Fibroblast of mammary gland (primary cell): ENCODE measurements at places on chromosomes 7 and 10.

DNA sequence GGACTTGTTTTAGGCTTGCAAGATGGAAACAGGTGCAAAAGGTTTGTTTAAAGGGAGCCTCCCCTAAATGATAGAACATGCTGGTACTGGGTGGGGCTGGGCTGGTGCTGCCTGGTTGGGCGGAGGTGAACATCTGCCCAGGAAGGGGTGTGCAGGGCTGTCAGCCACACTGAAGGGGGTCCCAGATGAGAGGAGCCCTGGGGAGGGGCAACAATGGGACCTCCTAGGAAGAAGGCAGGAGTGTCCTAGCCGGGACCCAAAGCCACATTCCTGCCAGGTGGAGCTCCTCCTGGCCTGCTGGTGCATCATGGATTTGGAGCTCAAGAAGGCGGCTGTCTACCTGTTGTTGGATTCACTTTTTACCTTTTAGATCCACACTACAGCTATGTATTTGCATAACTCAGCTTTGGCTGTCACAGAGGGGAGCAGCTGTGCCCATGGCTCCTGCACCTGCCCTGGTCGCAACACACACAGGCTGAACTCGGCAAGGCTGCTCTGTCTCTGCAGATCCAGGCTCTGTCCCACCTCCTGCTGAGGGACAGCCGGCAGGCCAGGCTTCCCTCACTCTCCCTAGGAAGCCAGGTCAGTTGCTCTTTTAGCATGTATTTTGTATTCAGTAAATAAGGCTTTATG is 59.9 kb downstream of the ADARB2 start:
- no peak for DNase-seq

DNA sequence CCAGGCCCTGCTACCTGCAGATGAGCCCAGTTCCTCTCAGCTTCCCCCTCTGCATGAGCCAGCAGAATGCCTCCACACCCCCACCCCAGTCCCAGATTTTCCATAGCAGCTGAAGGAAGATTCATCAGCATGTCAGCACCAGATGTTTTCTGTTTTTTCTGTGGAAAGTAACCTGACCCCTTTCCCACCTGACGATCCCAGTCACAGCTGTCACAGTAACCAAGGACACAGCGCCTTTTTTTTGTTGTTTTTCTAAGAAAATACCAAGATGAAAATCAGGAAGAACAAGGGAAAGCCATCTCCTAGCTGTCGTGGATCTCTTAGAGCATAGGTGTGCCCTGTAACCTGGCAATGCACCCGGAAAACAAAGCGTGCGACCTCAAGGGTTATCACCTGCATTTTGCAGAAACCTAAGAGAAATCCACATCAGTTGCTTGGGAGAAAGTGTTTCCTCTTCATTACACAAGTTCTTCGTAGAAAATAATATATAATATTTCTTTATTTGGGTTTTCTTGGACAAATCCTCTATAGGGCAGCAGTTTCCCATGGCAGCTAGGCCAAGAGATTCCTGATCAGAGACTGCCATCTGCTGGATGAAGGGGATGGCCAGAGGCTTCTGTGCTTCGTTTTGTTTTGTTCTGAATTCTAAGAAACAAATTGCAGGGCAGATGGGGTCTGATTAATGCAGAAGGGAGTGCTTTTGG is 401.9 kb downstream of the TNS3 start:
- DNase-seq, result peak; percentile 69

- DNase-seq, result no peak
Observed at GRCh38 chr10:5573968-5574641, 49.3 kb downstream of the CALML3 start.

DNA sequence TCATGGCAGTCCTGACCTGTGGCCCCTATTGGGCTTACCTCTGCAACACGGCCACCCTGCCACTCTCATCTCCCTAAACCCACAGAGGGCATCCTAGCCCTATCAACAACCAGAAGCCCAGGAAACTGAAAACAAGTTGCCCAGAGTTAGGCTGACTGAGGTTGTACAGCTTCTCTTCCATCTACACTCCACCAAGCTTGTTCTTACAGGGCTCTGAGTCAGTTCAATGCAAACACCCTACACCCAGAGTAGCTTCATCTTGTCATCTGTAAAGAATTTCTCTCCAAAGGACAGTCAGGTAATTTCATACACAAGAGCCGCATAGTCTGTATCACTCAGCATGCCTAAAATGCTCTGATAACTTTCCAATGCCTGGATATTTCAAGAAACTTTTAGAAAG is 175.4 kb downstream of the ARID5B start:
- DNase-seq, result peak; percentile 79

DNA sequence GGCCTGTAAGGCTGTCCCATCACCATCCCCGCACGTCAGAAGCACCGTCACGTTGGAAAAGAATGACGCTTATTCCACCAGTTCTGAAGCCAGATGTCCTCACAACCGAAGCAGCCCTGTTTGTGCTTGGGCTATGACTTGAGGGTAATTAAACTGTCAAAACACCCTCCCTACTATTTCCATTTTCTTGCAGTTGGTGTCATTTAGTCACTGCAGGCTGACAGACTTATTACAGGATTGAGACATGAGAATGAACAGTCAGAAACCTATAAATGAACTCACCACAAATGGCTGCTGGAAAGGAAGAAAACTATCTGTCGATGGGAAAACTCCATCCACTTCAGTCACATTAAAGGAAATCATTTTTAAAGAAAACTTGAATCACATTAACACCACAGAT is 85.3 kb downstream of the VOPP1 start:
- DNase-seq, result no peak

GRCh38 chr7:128705891-128706333 is 33.2 kb upstream of the CALU start:
- DNase-seq, result peak; percentile 25

DNA sequence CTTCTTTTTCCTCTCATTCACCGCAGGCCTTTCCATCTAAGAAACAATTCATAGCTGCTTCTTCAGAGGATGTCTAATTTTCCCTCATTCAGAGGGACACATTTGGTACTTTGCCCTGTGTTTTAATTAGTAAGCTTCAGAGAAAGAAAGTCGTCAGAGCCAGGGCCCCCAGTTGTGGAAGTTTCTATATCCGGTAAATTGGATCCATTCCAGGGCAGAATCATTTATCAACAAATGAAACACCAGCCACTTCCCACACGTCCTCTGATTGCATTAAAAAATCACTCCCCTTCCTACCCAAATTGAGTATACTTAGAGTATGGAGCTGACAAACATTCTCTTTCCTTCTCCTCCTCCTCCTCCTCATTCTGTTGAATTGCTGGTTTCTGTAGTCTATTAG is 205.8 kb upstream of the HDAC9 start:
- no peak for DNase-seq

DNA sequence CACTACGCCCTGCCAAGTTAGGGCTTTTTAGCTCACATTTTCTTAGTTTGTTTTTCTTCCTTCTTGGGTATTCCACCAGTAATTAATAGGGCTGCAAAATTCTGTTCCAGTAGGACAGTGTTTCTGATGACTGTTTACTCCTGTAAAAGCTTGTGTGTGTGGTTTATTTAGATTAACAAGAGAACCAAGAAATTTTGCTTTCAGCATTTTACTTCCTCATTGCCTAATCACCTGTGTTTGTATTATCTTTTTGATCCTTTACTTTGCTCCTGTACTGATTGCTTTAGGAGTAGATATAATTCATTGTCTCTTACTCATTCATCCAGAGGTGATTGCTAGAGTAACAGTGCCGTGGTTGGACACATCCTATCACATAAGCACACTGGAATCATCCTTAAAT is 27.7 kb downstream of the TDRD1 start:
- DNase-seq, result no peak

DNA sequence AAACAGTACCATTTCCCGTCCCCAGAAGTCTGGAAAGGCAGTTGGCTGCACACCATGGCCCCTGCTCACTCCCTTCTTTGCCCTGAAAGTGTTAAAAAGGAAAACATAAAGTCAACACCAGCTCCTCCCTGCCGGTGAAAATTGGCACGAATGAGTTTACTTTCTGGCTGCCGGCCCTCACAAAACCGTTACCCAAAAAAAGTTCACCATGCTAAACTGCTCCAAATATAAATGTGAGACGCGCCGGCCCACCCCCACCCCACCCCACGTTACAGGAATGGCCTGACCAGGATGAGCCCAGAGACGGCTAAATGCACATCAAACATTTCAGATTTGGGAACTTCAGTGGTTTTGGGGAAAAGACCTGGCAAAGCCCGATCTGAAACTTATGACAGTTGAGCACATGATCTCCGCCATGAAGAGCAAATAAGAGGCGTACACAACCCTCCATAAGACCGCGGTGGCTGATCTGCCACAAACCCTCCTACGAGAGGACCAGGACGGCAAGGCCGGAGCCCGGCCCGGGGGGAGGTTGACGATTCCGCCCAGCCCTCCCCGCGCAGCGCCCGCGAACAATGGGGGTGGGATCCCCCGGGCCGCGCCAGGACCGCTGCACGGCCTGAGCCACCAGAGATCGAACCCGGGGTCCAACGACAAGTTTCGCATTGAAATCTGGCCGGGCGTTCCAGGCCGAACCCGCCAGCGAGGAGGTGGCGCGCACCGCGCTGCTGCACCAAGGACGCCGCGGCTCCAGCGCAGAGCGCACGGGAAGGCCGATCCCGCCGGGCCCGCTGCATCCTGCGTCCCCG is 952 bp downstream of the DIP2C start:
- peak; percentile 50 for DNase-seq

DNA sequence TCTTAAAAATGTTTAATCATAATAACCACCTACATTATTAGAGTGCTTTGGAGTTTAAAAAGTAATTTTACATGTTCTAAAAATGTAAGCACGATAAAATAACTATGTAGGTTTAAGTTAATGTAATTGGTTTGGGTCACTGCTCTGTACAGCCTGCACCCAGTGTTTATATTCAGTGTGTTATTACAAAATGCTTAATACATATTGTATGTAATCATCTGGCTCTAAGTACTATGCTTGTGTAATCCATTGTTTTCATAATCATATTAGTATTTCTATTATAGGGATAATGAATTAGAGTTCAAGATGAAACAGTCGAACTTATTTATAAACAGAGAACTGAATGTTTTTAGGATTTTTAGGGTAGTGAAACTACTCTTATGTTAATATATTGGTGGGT is 13.1 kb downstream of the RPA3 start:
- DNase-seq, result no peak

GRCh38 chr7:117793976-117794375 is 79.3 kb downstream of the CTTNBP2 start:
- DNase-seq, result no peak
